DMS79 (cell line): ENCODE measurements at places on chromosomes 12 and 14.

GRCh38 chr14:60640859-60641741, 8.2 kb downstream of the SIX1 start:
- no peak for DNase-seq

DNA sequence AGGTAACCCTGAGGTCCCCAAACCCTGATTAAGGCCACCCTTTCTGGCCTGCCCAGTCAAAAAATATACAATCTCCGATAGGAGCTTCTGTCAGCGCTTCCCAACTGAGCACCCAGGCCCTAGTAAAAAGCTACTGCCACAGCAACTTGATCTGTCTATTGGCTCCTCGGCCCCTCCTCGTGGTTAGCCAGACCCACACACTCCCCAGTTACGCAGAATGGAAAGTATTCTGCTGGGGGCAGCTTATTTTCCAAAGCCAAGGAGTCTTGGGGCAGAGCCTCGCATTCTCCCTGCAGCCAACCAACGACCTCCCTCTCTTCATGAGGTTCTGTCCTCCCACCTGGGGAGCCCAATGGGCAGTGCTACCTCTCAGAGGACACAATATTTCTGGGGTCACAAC, 32.1 kb downstream of the FMNL3 start:
- DNase-seq, result no peak

- no peak for DNase-seq
Measured at GRCh38 chr12:31966558-31967205, 7.5 kb downstream of the RESF1 start.

DNA sequence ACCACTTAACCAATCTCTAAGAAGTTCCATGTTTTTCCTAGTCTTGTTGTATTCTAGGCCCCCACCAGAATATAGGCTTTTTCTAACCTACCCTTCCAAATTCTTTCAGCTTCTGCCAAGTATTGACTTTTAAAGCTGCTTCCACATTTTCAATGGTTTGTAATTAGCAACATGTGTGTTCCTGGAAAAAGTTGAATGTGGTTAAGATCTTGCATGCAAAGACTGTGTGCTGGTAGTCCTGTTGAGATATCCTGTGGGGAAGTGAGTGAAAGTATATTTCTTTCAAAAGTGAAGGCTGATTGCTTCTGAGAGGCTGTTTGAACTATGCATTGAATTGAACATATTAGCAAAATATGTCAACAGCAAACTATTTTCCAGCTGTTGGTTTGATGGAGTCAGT, 646 bp upstream of the OR6C4 start:
- no peak for DNase-seq

DNA sequence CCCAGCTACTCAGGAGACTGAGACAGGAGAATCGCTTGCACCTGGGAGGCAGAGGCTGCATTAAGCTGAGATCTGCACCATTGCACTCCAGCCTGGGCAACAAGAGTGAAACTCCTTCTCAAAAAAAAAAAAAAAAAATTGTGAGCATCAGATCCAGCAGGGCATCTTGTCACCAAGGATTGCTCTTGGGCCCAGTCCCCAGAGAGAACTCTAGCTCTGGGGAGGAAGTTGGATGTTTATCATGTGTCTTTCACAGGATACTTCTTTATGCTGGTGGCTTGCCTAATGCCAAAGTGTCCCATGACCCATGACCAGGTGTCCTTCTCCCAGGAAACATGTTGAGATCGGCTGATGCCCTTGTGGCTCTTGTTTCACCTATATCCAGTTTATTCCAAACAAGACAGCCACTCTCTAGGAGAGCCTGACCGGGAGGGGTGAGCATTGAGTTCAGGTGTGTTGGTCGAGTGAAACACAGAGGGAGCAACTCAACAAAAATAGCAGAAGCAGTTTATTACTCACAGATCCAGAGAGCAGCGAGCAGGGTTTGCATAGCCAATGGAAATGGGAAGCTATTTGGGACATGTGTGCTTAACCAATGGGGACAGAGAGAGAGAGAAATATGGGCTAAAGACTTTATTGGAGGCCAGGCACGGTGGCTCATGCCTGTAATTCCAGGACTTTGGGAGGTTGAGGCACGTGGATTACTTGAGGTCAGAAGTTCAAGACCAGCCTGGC, 6.6 kb upstream of the TCHP start:
- no peak for DNase-seq

- DNase-seq, result no peak
Measured at GRCh38 chr14:67418401-67419191, 6.6 kb upstream of the PLEK2 start.

DNA sequence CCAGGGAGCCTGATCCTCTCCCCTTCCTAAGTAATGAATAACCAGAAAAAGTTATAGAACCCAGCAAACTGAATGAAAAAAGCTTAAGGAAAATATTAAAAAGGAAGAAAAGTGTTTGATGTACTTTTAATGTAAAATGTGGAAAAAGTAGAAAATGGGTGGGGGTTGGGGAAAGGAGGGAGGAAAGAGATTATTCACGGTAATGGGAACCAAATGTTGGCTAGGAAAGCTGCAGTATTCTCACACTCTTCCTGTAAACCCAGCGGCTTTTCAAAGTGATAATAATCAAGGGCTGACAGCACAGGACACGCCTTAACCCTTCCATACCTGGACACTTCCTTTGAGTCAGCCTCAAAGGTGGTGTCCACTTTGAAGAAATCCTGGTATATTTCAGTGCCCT, 139.2 kb downstream of the TGFB3 start:
- DNase-seq, result no peak

DNA sequence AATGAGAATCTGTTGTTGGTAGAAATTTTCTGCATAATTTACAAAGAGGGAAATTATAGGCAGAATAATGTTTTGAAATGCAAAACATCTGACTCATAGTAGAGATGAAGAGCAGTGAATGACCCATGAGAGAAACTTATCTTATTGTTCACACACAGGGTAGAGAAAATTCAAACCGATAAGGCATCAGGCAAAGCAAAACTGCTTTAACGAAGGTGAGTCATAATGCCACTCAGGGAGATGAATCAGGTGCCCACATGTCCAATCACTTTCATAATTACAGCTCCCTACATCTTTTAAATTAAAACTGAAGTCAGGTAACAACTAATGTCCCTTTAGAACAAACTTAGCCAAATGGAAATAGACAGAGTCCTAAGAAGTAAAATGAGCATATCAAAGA, 265.6 kb upstream of the GARIN6 start:
- no peak for DNase-seq

DNA sequence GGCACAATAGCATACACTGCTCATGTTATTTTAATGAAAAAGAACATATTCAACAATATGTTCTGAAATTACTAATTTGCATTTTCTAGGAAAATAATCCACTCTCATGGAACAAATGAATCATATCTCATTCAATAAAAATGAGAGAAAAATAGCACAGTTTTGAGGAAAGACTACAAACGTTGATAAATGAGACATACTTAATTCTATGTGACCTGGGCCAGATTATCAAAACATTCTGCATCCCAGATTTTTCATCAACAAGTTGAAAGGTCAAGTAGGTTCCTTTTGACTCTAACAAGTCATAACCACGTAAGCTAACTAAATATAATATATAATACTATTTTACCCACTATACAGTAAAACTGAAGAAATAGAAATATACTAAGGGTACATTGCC, 296.7 kb downstream of the CEP128 start:
- DNase-seq, result no peak

GRCh38 chr14:61365667-61366212, 44.4 kb downstream of the PRKCH start:
- no peak for DNase-seq

GRCh38 chr14:75204116-75204515, 27.7 kb upstream of the TMED10 start:
- no peak for DNase-seq

DNA sequence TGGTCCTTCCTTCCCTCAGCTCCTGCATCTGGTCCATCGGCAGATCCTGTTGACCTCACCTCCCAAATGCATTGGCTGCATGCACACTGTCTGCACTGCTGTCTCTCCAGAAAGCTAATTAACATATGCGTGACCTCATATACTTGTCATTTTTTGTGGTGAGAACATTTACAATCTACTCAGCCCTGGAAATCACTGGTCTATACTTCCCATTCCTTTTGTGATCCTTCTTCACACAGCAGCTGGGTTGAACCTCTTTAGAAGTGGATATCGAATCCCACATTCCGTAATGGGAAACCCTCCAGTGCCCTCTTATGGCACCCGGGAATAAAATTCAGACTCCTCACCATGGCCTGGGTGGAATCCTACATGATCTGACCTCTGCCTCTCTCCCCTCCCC, 45.0 kb downstream of the SMOC1 start:
- no peak for DNase-seq

DNA sequence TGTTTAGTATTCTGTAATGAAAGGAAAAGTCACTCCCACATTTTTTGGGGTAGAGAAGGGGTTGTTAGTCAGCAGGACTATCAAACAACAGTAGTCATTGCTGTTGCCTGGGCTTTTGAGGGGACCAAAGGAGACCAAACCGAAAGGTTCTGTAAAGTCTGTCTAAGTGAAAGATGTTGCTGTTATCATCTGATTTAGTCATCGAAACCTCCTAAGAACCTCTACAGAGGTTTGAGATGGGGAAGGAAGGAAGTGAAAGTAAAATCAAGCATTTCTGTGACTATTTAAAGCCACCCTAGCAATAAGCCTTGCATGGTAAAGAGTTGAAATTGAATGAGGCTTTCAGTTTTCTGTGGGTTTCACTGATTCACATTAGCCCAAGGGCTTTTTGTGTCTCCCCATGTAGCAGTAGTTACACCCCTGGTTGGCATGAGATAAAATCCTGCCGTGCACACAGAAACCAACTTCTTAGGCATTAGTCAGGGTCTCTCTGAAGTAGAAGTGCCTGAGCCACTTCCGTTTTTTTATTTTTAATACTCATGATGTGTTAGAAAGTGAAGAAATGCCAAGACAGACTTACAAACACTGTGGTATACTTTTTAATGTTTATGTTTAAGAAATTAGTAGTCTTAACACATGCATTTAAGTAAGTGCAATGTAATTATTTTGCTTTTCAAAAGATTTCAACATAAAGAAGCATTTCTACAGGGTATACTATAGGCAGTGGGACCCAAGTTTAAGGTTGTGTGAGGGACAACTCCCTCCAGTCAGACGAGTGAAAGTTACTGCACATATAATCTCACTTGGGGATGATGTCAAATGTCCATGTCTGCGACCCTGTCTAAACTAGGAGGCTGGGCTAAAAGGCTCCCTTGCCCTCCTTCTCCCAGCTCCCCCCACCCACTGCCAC, 50.4 kb downstream of the DYRK2 start:
- no peak for DNase-seq

- no peak for DNase-seq
Measured at GRCh38 chr14:102503641-102504327, 5.8 kb downstream of the ANKRD9 start.

DNA sequence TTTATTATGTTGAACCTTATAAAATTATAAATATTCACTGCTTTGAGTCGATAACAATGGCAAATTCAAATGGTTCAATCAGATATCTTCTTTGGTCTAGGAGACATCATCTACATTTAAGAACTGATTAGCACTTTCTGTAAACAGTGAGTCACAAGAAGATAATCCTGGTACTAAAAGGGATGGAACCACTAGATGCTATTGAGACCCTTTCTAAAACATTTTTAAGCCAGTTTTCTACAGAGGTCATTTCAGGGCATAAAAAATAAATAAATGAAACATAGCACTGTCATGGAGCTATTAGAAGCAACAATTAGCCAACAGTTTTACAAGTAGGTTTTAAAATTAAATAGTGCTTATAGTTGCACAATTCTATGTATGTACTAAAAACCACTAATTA, 212.2 kb downstream of the DUSP6 start:
- DNase-seq, result no peak
